Stimulated activated CD8-positive, alpha-beta memory T cell treated with anti-CD3 and anti-CD28 coated beads, Interleukin-2, amount 100 ng/mL, for 1 hour (primary cell): ENCODE measurements at places on chromosomes 7 and 10.

- DNase-seq, result no peak
Observed at GRCh38 chr10:1166101-1166827, 110.1 kb downstream of the WDR37 start.

GRCh38 chr10:47256751-47257336 is 43.2 kb upstream of the GDF10 start:
- no peak for DNase-seq

DNA sequence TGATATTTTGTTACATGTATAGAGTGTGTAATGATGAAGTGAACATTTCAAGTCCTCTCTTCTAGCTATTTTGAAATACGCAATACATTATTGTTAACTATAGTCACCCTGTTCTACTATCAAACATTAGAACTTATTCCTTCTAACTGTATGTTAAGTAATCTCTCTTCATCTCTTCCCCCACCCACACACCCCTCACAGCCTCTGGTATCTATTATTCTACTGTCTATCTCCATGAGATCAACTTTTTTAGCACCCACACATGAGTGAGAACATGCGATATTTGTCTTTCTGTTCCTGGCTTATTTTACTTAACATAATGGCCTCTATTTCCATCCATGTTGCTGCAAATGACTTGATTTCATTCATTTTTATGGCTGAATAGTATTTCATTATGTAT is 57.7 kb upstream of the EGR2 start:
- no peak for DNase-seq

DNA sequence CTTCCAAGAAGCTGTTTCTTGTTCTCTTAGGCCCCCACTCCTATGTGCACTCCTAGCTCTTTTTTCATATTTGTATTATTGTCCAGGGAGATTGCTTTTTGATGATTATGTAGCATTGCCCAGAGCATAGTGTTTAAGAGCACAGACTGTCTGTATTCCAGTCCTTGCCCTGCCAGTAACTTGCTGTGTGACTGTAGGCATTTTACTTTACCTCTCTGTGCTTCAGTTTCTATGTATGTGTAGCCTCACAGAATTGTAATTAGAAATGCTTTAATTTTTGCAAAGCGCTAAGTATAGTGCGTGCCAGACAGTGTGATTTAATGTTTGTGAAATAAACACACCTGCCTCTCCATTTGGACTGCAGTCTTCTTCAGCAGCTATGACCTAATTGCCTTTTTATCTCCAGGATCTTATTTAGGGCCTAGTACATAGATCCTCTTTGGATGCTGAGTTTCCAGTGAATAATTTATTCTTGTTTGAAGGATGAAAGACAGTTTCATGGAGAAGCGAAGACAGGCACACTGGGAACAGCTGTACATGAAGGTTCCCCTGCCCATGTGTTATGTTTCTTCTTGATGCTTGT is 1.4 kb downstream of the SEC23IP start:
- no peak for DNase-seq

GRCh38 chr7:26625286-26625685 is 239.1 kb downstream of the SKAP2 start:
- no peak for DNase-seq

- no peak for DNase-seq
Observed at GRCh38 chr7:127865466-127865865, 165.8 kb downstream of the LRRC4 start.

DNA sequence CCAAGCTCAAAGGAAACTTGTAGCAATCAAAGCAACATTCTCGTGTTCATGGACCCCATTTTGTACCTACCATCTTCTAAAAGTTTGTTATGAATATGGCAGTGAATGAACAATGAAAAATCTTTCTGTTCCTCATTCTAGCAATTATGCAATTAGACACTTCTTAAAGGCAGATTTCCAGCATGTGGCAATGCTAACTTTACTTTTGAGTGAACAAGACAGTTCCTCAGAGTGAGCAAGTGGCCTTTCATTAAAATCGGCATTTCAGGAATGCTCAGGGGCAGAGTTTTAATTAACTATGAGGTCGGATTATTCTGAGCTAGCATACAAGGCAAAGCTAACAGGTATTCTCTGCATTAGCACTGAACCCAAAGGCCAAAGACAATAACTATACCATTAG is 48.4 kb upstream of the NFE2L3 start:
- DNase-seq, result no peak

- DNase-seq, result no peak
Observed at GRCh38 chr10:25492040-25492439, 317.2 kb downstream of the GPR158 start.

- DNase-seq, result no peak
Observed at GRCh38 chr10:11165591-11166543, 148.2 kb downstream of the CELF2 start.

GRCh38 chr7:98456866-98457265 is 56.0 kb upstream of the BAIAP2L1 start:
- DNase-seq, result no peak

DNA sequence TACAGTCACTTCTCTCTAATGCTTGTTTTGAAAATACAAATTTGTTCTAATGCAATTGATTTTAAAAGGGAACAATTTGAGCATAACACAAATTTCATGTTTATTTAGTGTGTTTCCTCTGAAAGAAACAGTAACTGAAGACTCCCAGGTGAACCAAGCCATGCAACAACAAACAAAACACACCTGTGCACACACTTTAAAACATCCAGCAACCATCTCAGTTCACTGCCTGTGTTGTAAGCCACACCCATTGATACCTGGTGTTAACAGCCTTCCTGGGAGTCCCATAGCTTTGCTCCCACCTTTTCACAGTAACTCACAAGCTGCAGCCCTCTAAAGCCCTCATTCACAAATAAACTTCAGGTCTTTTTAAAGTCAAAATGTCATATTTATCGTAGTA is 89.3 kb downstream of the DOCK4 start:
- no peak for DNase-seq

- no peak for DNase-seq
Observed at GRCh38 chr7:50640779-50641178, 75.6 kb upstream of the DDC start.

DNA sequence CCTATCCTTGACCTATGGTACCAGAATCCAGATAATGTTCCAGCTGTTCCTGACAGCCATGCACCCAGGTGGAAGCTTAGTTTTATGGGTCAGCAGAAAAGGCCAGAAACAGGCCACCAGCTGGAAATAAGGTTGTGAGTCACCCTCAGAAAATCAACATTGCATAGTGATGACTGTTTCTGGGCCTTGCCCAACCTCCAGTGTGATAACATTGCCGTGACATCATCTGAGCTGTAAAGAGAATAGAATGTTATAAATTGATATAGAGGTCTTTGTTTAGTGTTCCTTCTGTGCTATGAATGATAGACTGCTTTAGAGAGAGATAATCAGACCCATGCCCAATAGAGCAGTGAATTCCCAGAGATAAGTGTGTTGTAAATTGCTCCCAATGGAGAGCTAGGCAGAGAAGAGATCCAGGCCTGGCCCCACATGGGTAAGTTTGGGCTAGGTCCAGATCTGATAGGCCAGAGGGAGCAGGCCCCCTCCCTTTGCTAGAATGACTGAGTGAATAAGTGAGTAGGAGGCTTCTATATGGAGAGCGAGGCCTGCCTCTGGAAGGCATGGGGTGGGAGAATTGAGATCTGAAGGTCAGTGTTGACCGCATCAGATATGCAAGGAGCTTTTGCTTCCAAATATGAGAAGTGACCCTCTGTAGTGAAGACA is 14.2 kb upstream of the HPS1 start:
- no peak for DNase-seq

GRCh38 chr7:984361-985126 is 1.6 kb downstream of the CYP2W1 start:
- DNase-seq, result no peak

- no peak for DNase-seq
Observed at GRCh38 chr7:155411718-155412415, 46.1 kb upstream of the EN2 start.

DNA sequence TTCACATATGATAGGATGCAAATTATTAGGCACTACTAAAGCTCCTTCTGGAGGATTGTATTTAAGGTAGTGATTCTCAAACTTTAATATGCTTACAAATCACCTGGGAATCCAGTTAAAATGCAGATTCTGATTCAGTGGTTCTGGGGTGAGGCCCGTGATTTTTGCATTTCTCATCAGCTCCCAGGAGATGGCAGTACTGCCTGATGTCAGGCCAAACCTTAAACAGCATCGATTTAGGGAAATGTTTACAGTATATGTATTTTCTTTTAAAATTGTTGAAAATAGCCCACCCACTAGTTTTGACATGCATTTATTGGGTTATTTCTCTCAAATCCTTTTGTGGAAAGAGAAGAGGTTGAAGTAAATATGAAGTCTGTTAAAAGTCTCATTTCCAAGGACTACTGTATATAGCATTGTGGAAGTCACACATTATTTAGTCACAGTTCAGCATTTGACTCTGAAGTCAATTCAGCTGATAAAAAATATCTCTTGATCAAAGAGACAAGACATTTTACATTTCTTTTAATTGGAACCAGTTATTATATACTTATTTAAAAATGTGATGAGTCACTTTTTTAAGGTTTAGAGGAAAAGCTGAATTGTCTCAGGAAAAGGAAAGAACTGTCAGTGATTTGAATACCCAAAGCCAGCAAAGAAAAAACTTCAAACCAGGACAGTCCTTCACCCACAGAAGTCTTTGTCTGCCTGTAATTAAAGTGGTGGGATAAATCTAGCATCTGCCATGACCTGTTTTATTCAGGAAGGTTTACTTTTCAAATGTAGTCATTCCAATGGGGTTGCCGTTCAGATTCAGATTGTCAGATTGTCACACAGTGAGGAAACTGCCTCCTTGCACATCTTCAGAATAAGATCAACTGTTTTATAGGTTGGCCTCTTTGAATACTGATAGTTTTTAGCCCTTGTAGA is 21.1 kb upstream of the HBP1 start:
- DNase-seq, result no peak

- DNase-seq, result no peak
Observed at GRCh38 chr10:128029731-128030369, 96.4 kb downstream of the MKI67 start.

DNA sequence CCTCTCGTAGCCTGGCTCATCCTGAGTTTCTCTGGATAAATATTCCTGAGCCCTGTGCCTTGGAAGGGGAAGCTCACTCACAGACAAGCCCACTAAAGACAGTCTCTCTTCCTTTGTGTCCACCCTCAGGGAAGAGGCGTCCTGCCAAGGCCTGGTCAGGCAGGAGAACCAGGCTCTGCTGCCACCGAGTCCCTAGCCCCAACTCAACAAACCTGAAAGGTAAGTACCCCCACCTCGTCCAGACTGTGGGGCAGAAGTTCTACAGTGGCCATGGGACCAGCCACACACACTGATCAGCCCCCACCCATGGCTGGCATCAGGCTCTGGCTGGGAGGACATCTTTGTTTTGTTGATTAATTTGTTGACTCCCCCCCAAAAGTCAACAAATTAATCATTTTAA is 2.8 kb downstream of the GPR15LG start:
- DNase-seq, result no peak
